ENCODE measurements at places on chromosomes 11 and 22.
A peak's percentile ranks its signal among the peaks of the same experiment; 100 is the strongest.

- DNase-seq, result no peak
These were observed 335.7 kb upstream of the MPPED2 start for GRCh38 chr11:30921811-30922210.

- DNase-seq, result no peak
These were observed 27.3 kb upstream of the L3MBTL2 start for GRCh38 chr22:41177622-41178424.

DNA sequence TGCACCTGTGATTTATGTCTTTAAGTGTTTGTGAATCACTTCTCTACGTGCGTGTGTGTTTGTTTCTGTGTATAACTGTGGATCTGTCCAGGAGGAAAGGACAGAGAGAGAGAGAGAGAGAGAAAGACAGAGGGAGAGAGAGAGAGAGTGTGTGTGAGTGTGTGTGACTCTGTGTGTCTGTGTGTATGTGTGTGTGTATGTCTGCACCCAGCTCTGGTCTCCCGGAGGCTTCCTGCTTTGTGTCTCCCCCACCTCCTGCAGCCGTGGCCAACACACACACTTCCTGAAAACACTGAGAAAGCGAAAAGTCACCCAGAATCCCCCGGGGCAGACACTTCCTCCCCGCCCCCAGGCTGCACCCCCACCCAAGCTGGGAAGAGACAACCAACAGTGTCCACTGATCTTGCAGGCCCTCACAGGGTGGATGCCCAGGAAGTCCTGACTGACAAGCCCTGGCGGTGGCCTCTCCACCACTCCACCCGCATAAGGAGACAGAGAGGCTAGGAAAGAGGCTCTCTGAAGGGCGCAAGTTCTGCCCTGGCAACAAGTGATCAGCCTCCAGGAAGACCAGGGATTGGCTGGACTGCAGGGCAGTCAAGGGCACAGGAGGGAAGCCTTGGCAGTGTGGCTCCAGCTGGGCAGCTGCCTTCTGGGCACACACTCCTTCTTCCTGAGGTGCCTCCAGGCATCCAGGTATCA is 30.0 kb downstream of the ARAP1 start:
- DNase-seq, result peak; percentile 81

GRCh38 chr11:122751292-122752070 is 86.8 kb upstream of the CRTAM start:
- no peak for DNase-seq

DNA sequence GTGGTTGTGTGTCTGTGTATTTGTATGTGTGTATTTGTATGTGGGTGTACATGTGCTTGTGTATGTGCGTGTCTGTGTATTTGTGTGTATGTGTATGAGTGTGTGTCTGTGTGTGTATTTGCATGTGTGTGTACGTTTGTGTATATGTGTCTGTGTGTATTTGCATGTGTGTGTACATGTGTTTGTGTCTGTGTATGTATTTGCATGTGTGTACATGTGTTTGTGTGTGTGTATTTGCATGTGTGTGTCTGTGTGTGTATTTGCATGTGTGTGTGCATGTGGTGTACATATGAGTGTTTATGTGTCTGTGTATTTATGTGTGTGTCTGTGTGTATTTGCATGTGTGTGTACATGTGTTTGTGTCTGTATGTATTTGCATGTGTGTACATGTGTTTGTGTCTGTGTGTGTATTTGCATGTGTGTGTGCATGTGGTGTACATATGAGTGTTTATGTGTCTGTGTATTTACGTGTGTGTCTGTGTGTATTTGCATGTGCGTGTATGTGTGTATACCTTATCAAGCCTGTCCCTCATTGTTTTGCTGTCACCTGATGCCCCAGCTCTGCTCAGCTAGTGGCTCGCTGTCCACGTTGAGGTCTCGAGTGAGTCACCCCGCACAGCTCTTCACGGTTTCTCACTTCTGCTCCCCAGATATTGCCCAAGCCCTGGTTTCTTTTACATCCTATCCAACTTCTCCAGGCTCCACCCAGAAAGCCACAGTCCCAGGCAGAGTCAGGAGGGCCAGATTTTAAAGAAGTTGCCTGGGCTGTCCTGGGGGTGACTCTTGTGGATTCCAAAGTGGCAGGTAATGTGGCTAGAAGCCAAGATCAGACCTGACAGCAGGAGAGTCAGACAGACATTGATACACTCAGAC is 15.2 kb downstream of the MB start:
- DNase-seq, result no peak

DNA sequence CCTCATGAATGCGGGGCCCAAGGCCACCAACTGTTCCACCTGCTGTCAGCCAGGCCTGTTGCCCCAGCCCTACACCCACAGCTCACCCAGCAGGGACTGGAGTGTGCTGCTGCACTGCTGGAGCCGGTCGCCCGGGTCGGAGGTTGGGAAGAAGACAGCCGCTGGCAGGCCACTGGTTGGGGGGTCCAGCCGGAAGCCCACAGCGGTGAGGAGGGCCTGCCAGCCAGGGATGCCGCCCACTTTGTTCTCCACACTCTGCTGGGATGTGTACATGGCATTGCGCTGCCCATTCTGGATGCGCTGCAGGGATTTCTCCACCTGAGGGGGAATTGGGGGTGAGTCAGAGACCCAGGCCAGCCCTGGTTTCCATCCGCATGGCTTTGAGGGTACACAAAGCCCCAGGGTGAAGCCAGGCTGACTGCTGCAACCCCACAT is 74.2 kb upstream of the PITPNB start:
- DNase-seq, result no peak

DNA sequence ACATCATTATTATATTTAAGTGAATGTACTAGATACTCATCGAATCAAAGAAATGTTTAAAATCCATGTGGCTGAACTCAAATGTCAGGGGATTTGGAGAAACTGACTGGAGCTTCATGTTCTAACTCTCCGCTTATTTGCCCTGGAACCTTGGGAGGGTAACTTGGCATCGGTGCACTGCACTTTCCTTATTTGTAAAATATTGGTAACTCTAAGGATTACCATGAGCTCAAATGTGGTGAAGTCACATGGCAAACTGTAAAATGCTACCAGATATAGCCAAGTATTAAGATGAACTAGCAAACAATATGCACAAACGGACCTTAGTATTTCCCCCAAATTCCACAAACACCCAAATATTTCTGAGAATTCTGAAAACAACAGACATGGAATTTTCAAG is 75.6 kb downstream of the ETS1 start:
- DNase-seq, result no peak

DNA sequence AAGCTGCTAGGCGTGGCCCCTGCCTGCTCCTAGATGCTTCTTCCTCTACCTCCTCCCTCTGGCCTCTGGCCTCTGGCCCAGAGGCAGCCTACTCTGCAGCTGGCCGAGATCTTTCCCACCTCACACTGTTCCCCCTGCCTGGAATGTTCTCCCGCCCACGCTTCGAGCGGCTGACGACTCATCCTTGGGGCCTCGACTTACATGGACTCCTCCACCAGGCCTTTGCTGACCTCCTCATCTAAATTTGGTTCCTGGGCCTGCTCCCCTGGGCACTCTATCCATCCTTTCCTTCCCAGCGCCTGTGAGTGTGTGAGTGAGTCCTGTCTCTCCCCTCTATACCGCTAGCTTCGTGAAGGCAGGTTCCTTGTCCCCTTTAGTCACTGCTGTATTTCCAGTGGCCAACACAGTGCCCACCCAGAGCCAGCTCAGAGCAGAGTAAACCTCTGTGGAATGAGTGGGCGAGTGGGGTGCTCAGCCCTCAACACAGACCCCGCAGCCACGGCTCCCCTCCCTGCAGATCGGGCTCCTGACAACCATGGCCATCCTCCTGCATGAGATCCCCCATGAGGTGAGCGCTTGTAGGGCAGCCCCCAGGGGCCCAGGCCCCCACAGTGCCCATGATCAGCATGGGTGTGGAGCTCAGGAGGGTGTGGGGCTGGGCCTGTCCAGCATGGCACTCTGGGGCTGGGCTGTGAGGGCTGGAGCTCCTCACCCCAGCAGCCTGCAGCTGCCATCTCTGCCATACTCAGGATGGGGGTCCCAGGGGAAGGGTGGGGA is 5.7 kb downstream of the SLC39A13 start:
- no peak for DNase-seq

- no peak for DNase-seq
These were observed 70.0 kb downstream of the AMOTL1 start for GRCh38 chr11:94838027-94838731.

DNA sequence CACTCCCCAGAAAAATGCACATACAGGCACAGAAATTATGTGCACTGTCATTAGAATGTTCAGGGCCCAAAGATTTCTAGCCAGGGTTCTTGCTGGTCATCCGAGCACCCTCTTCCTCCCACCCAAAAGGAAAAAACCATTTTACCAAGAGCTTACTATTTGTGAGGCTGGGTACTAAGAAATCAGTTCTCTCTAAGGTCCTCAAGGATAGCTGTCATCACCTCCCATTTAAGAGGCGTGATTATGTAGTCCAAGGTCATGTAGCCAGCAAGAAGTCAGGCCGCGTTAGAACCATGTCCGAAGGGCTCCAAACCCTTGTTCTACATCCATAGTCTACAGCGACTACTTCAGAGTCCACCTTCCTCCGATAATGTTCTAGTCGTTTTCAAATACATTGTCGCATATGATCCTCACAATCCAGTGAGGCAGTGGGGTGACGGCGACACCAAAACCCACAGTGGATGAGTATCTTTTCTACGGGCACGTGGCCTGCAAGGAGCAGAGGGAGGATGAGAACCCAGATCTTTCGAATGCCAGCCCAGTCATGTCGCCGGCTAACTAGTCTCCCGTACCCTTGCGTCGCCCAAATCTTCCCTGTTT is 634 bp downstream of the TIMM8B start:
- DNase-seq, result no peak

- no peak for DNase-seq
These were observed 11.4 kb upstream of the FAM83F start for GRCh38 chr22:39983346-39983745.

- DNase-seq, result no peak
These were observed 282.5 kb downstream of the ETS1 start for GRCh38 chr11:128304666-128305485.

- no peak for DNase-seq
These were observed 5.5 kb upstream of the P4HA3 start for GRCh38 chr11:74316772-74317505.

DNA sequence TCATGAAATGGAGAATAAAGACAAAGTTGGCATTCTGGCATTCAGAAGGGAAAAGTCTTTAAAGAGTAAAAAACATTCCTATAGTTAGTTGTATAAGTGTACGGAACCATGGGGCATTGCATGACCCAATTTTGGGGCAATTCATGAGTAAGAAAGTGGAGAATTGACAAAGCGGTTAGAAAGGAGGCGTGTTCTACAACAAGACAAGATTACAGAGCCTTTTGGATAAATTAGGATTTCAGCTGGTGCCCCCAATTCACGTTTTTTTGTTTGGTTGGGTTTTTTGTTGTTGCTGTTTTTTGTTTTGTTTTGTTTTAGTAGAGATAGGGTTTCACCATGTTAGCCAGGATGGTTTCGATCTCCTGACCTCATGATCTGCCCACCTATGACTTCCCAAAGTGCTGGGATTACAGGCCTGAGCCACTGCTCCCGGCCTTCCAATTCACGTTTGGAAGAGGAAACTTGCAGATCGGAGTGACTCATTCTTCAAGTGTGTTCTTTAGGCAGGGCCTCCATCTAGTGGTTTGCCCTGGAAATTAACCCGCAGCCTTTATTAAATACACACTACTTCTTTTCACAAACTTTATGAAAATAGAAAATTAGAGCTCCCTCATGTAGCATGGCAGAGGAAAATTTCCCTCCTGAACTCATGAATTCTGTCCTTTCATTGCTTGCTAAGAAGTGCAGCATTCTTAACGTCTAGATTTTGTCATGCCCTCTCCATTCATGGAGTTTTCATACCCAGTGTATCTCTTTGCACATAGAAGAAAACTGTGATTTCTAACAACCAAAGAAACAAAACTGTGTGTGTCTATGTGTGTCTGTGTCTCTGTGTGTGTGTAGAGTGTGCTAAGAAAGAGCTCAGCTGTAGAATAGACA is 118.1 kb downstream of the BBOX1 start:
- DNase-seq, result peak; percentile 58

GRCh38 chr22:26079009-26079408 is 90.3 kb upstream of the SEZ6L start:
- no peak for DNase-seq

DNA sequence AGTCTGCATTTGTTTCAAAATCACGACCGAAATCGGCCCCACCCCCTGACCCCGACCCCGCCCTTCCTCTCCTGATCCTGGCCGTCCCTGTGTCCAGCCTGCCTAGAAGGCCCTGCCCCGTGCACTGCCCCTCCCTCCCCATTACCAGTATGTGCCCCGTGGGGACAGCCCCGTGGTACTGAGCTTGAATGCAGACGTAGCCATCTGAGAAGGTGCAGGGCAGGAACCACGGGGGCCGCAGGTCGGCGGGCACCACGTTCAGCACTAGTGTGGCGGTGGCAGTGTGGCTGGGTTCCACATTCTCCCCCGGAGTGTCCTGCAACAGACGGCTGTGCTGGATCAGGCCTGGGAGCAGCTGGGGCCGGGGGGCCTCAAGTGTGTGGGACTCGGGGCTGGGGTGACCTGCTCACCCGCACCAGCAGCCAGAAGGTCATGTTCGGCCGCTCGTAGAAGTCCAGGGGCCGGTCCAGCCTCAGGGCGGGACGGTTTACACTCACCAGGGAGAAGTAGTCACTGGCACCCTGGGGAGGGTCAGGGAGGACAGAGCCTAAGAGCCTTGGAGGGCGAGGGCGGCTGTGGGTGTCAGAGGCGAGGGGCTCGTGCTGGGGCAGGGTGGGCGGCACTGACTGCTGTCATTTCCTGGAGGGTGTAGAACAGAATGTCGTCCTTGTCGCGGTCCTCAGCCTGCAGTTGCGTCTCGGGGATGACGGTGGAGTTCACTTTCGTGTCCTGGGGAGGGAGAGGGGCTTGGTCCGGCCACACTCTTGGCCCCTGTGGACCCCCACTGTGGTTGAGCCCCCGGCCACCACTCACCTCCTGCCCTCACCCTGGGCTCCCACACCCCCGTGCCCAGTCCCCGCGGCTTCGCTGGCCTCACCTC is 3.6 kb downstream of the CDHR5 start:
- DNase-seq, result no peak

- no peak for DNase-seq
These were observed 22.6 kb upstream of the DLAT start for GRCh38 chr11:112002491-112003216.

DNA sequence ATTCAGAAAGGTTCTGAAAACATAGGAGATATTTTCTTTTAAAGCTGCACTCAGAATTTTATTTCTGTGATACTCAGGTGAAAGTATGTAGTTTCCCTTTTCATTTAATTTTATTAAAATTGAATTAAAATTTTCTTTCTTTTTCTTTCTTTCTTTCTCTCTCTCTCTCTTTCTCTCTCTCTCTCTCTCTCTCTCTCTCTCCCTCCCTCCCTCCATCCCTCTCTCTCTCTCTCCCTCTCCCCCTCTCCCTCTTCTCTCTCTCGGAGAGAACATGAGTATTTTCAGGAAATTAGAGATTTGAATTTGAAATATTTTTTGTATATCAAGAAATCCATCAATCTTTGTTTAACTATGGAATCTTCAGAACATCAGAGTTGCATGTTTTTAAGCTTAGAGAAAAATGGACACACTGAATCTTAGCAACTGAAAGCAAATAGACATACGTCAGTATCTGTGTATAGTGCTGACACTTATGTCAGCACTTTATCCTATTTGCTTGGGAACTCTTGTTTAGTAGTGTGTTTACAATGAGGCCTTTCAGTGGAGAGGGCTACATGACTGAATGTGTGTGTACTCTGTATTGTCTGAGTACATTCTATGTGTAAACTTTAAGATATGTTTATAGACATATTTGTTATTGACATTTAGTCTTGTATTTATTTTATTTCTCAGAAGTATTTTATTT is 44.5 kb downstream of the PDE3B start:
- DNase-seq, result no peak

GRCh38 chr11:110430267-110431050 is 711 bp downstream of the FDX1 start:
- no peak for DNase-seq

- no peak for DNase-seq
These were observed 44.8 kb upstream of the CRTAM start for GRCh38 chr11:122793515-122793914.

All from HCT116 (cell line).